ENCODE measurements at places on chromosomes 6 and 20. TPM values are rescaled to one million over a fixed set of nuclear protein-coding genes. Genes with fewer than 3 reads are reported as not detected.

Gene MAP3K4
- polyA plus RNA-seq, result 9.7 TPM

Gene RAMACL
- polyA plus RNA-seq, result 0.19 TPM

DNA sequence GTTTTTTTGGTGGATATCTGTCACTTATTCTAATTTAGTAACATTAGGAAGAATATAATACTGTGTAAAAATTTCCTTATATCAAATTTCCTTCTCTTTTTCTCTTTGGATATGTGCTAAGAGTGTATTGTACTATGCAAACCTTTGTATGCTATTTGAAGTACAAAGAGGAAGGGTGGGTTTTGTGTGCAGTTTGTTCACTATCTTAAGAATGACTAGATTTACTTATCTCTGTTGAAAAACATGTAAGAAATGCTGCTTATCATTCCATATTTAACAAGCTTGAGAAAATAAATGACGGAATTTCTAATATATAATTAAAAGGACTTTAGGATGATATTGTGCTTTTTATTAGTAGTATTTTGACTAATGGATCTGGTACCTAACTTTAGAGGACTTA lies 13.1 kb downstream of the CD2AP start:
- no peak for DNase-seq

DNA sequence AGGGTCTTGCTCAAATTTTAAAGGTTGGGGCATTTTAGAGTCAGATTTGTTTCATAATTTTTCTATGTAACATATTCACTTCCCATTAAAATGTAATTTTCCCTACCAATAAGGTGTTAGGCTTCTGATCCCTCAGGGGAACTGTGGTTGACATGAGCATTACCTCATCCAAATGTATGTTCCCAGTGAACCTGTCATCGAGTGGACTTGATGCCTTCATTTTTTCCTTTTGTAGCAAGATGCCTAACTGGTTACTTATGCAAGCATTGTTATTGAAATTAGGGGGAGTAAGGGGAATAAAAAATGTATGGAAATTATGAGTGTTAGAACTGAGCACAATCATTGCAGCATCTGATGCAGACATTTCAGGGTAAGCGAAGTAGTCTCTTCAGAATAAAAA lies 360.5 kb downstream of the BCKDHB start:
- no peak for DNase-seq

Gene WFDC5
- 0.86 TPM for polyA plus RNA-seq

Gene RAD21L1
- polyA plus RNA-seq, result not detected

Gene PSORS1C2
- not detected for polyA plus RNA-seq

- no peak for DNase-seq
Observed at GRCh38 chr20:29744071-29744470, 1513.4 kb upstream of the DEFB115 start.

Data from foreskin keratinocyte (primary cell).